ENCODE measurements at places on chromosomes 5 and 9.

DNA sequence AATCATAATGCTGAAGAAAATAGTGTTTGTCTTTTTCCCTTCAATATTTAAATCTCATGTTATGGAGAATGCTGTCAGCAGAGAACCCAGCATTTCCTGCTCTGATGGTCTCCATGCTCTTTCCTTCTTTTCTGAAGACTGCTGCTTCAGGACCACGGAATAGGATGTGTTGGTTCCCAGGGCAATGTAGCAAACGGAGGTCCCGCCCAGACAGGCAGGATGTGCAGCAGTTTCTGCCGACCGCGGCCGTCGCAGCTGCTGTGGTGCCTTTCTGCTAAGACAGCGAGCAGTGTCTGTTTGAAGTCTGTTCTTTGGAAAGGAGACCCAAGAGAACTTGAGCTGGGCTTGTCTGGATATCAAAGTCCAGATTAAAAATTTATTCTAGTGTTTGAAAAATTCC, 654.3 kb downstream of the CCDC171 start:
- no peak for DNase-seq

GRCh38 chr9:124359855-124360678, 55.2 kb downstream of the PSMB7 start:
- no peak for DNase-seq

- no peak for DNase-seq
These were observed 207.1 kb upstream of the VLDLR start for GRCh38 chr9:2414465-2414864.

GRCh38 chr9:7173139-7173538, 415.4 kb downstream of the KDM4C start:
- DNase-seq = no peak

- no peak for DNase-seq
These were observed 226.0 kb downstream of the GAS1 start for GRCh38 chr9:86721226-86721781.

GRCh38 chr5:62385816-62386400, 17.8 kb downstream of the DIMT1 start:
- DNase-seq = no peak

All from urinary bladder (tissue), 4 donors.